A375 (cell line): ENCODE measurements at places on chromosomes 3 and 15. TPM values are rescaled to one million over a fixed set of nuclear protein-coding genes. Genes with fewer than 3 reads are reported as not detected.

Gene OR5K1
- total RNA-seq, result not detected in 2 replicates

Gene CPEB1
- total RNA-seq, result 1.7 and 2.9 TPM in 2 replicates

Gene TMEM207
- not detected in 2 replicates for total RNA-seq

Gene DCLK3
- total RNA-seq, result not detected in 2 replicates

Gene P2RY12
- not detected in 2 replicates for total RNA-seq

Gene MYLK
- total RNA-seq, result 8.8 and 13.6 TPM in 2 replicates

Gene GADL1
- not detected in 2 replicates for total RNA-seq

Gene TPRG1
- total RNA-seq, result 0.08 TPM in 1 of 2 replicates, not detected in the other

Gene TBC1D2B
- 10.4 and 11.6 TPM in 2 replicates for total RNA-seq

Gene MASP1
- total RNA-seq, result not detected in 2 replicates
